ENCODE measurements at places on chromosomes 3 and 15.
A peak's percentile ranks its signal among the peaks of the same experiment; 100 is the strongest.

GRCh38 chr15:89794627-89795241, 18.6 kb downstream of the MESP2 start:
- no peak for DNase-seq

GRCh38 chr3:144457758-144458157, 486.1 kb downstream of the DIPK2A start:
- no peak for DNase-seq

DNA sequence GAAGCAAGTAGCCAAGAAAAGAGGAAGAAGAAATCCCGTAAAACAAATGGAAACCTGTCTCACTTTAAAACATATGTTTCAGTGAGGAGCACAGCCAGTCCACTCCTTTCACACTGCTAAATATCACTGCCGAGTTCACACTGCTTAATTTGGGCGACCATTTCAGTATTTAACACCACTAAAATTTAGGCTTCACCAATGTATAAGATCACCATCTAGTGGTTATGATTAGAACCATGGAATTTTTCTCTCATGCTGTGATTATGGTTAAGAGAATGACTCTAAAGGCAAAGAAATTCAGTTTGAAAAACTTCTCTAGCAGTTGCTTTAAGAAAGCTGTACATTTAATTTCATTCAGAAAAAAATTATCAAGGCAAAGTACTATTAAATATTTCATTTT, 16.6 kb downstream of the SLC4A7 start:
- DNase-seq: peak; percentile 41

DNA sequence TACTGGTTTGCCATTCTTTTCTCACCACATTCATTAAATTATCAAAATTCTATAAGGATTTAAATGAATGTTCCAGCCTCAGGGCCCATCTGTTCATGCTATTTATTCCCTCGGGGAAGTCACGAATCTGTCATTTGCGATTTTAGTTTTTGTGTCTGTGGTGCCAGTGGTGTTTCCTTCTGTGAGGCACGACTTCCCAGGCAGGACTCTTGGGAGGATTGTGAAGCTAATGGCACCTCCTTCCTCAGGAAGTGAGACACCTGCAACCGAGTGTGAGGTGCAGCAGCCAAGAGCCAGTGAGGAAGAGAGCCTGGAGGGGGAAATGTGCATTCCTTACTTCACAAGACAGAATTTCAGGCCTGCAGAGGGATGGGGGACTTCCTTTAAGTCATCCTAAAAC, 24.1 kb downstream of the SV2B start:
- DNase-seq: no peak

GRCh38 chr3:57555306-57555705, 768 bp upstream of the PDE12 start:
- DNase-seq: no peak

DNA sequence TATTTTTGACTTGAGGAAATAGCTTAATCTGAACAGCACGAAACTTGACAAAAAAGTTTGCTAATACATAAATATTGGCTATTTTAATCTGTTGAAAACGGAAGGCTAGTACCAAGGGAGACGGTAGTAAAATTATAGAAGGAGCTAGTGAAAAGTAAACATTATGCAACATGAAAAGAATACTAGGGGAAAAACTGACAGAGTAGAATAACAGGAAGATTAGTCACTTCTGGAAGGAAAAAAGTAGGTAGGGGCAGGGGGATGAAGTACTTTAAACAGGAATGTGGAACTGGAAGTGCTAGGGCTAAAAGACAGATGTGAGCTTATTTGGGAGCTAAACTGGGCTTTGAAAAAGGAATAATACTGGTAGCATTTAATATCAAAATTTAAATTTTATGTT, 60.1 kb downstream of the MBNL1 start:
- no peak for DNase-seq

DNA sequence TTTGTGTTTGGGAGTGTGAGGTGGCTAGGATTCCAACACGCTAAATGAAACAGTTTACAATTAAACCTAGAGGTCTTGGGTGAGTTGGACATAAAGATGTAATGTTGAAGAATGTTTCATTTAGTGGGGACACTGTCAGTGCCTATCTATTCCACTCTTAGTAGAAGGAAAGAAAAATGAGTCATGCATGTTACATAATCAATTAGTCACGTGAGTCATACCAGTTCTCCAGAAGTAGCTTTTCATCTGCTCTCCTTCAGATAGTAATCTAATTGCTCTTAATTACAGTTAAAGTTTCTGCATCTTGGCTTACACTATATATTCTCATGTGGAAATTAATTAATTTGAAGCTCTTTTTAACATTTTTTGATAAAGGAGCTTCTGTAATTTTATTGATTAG, 115.7 kb upstream of the P2RY1 start:
- DNase-seq: no peak

DNA sequence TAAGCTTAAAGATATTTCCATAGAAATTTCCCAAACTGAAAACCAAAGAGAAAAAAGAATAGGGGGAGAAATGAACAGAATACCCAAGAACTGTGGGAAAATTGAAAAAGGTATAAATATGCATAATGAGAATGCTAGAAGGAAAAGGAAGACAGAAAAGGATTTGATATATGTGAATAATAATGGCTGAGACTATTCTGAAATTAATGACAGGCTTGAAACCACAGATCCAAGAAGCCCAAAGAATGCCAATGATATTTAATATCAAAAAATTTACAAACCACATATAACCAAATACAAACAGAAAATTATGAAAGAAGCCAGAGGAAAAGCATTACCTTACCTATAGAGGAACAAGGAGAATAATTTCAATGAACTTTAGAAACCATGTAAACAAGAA, 153.0 kb downstream of the ANXA2 start:
- no peak for DNase-seq

GRCh38 chr15:49179433-49180190, 9.6 kb downstream of the GALK2 start:
- no peak for DNase-seq

- DNase-seq: peak; percentile 39
These were observed 61.1 kb downstream of the AMOTL2 start for GRCh38 chr3:134312873-134313846.

GRCh38 chr3:149820183-149820582, 7.2 kb downstream of the RNF13 start:
- no peak for DNase-seq

DNA sequence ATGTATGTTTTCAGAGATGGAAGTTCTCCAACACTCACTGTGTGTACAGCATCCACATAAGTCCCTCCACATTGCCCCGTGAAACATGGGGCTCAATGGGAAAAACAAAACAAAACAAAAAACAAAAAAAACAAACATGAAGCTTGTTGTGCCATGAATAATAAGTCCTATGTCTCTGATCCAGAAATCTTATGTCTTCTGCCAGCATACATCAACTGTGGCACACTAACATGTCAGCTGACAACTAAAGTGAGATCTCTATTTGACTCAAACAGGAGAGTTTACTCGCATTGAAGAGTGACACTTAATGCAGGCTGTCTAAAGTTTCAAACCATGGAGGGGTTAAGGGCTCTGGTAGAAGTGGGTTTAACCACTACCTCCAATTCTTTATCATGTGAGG, 180.2 kb upstream of the ROBO1 start:
- DNase-seq: no peak

- no peak for DNase-seq
These were observed 197.0 kb upstream of the CBLB start for GRCh38 chr3:106065831-106066230.

GRCh38 chr3:106381939-106382335, 513.1 kb upstream of the CBLB start:
- DNase-seq: no peak

- DNase-seq: no peak
These were observed 10.6 kb downstream of the XXYLT1 start for GRCh38 chr3:195260280-195260905.

All from hippocampal formation (tissue), 2 donors.